ENCODE measurements at places on chromosomes 4 and X. TPM values are rescaled to one million over a fixed set of nuclear protein-coding genes. Genes with fewer than 3 reads are reported as not detected.

Gene HCCS
- total RNA-seq = 10.9 TPM

Gene TMEM192
- 14.1 TPM for total RNA-seq

Gene TLR10
- total RNA-seq = not detected

Gene TEX13D
- not detected for total RNA-seq

Gene NDP
- total RNA-seq = not detected

Gene PNMA6F
- total RNA-seq = not detected

Gene CT47B1
- not detected for total RNA-seq

Gene MAGEA11
- total RNA-seq = not detected

Gene CD38
- total RNA-seq = not detected

Gene FRG2
- not detected for total RNA-seq

Gene PCDH10
- total RNA-seq = 1.5 TPM

Gene MAGEB1
- not detected for total RNA-seq

Gene DDIT4L
- total RNA-seq = 1.5 TPM

Gene GNPDA2
- total RNA-seq = 29.7 TPM

Gene CXCL11
- not detected for total RNA-seq

Gene FLNA
- total RNA-seq = 918 TPM

Gene SHROOM2
- total RNA-seq = 4.2 TPM

Data from pericardium fibroblast (primary cell).